Mammary microvascular endothelial cell (primary cell): ENCODE measurements at places on chromosomes 7 and 10. TPM values are rescaled to one million over a fixed set of nuclear protein-coding genes. Genes with fewer than 3 reads are reported as not detected.

Gene SLIT1
- not detected in 2 replicates for total RNA-seq

Gene CISD1
- 30.7 and 39.9 TPM in 2 replicates for total RNA-seq

Gene INA
- 1.1 and 1.6 TPM in 2 replicates for total RNA-seq

Gene SPDYE16
- total RNA-seq: 0.07 TPM in 1 of 2 replicates, not detected in the other

Gene HMX2
- total RNA-seq: not detected in 2 replicates

Gene RSPH10B2
- 0.05 TPM in 1 of 2 replicates, not detected in the other for total RNA-seq

Gene ARHGEF5
- total RNA-seq: 0.53 and 0.54 TPM in 2 replicates

Gene WDFY4
- 2.6 and 3.5 TPM in 2 replicates for total RNA-seq

Gene CYP3A4
- not detected in 2 replicates for total RNA-seq

Gene RBP3
- total RNA-seq: not detected in 2 replicates

Gene C10orf120
- total RNA-seq: not detected in 2 replicates

Gene CALHM2
- 25.2 and 33.1 TPM in 2 replicates for total RNA-seq

Gene ERVW-1
- total RNA-seq: not detected in 2 replicates

Gene LIPN
- not detected in 2 replicates for total RNA-seq
